ENCODE measurements at places on chromosomes 5 and 9.

DNA sequence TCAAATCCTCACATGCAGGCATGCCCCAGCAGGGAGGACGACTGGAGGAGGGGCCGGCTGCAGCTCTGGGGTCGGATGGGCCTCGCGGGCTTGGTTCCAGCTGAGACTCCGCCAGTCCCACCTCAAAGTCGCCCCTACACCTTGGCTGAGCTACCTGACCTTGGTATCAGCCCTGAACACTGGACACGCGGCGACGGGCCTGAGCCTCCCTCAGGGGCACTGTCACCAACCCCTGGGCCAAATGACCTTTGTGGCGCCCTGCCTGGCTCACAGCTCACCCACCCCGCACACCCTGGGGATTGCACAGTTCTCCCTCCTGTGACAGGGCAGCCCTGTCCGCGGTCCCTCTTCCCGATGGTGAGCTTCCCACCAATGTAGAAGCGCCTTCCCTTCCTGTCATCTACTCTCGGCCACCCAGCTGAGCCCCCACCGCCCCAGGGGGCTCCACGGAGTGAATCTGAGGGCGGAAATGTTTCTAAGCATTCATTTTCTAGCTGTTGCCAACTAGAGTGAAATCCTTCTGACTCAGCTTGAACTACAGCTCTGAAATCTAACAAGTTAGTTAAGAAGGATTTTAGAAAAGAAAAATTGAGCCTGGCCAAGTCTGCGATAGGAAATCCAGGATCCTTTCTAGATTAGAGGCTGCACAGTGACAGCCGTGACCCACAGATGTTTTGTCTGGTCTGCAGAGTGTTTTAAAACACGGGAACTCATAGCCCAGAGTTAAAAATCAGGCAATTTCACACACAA is 138.9 kb upstream of the PHYKPL start:
- DNase-seq: no peak

- DNase-seq: no peak
Observed at GRCh38 chr9:69221036-69221435, 47.0 kb downstream of the TJP2 start.

GRCh38 chr5:172773481-172774469 is 2.8 kb upstream of the DUSP1 start:
- DNase-seq: no peak

- no peak for DNase-seq
Observed at GRCh38 chr5:85590764-85591163, 1027.0 kb upstream of the COX7C start.

DNA sequence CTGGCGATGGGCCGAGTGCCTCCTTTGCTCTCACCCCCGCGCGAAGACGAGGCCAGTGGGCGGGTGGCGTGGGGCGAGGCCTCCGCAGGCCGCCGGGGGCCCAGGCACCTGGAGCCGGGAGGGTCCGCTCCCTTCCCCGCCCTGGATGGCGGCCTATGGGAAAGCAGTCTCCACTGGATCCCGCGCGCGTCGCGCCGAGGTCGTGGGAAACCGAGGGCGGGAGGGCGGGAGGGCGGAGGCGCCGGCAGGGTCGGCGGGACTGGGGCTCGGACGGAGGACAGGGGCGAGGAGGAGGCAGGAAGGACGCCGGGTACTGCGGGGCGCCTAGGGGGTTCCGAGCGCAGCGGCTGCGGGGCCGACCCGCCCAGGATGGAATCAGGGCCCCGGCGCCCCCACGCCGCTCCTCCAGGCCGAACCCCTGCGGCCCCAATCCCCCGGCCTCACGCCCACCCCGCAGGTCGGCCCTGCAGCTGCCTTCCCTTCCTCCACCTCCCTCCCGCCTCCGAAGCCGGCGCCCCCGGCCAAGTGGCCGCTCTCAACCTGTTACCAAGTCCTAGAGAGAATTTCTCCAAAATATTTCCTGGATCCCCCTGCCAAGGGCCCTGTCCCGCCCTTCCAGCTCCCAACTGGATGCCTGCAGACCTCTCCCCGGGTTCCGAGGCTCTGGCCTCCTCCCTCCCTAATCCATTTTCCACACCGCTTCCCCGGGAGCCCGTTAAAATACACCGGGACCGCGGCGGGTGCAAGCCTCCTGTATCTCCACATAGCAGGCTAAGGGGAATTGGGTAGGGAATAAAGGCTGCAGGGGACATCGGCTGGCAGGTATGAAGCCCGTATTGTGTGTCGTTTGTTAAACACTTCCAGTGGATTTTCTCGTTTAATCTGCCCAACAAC is 146.3 kb downstream of the ERCC6L2 start:
- no peak for DNase-seq

GRCh38 chr5:133996683-133997252 is 8.0 kb downstream of the VDAC1 start:
- DNase-seq: no peak

GRCh38 chr5:179827680-179828079 is 7.0 kb downstream of the SQSTM1 start:
- no peak for DNase-seq

DNA sequence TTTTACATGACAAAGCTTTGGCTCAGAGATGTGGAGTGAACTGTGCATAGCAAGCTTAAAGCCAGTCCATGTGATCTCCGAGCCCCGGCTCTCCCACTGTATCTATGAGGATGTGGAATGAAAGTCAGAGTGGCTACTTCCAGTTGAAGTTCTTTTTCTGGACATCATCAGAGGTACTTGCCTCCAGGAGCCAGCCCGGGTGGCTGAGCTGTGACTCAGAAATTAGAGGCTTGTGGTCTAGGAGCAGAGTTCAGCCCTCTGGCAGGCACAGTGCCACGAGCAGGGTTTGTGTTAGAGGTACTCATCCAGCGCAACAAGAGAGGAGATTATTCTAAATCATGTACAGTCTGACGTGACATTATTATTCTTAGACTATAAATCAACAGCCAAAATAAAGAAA is 322.5 kb downstream of the CDK5RAP2 start:
- no peak for DNase-seq

- no peak for DNase-seq
Observed at GRCh38 chr9:78622126-78622525, 325.2 kb downstream of the PSAT1 start.

GRCh38 chr9:4727593-4727992 is 13.4 kb downstream of the AK3 start:
- no peak for DNase-seq

GRCh38 chr5:79133121-79133656 is 21.6 kb downstream of the BHMT start:
- DNase-seq: no peak

DNA sequence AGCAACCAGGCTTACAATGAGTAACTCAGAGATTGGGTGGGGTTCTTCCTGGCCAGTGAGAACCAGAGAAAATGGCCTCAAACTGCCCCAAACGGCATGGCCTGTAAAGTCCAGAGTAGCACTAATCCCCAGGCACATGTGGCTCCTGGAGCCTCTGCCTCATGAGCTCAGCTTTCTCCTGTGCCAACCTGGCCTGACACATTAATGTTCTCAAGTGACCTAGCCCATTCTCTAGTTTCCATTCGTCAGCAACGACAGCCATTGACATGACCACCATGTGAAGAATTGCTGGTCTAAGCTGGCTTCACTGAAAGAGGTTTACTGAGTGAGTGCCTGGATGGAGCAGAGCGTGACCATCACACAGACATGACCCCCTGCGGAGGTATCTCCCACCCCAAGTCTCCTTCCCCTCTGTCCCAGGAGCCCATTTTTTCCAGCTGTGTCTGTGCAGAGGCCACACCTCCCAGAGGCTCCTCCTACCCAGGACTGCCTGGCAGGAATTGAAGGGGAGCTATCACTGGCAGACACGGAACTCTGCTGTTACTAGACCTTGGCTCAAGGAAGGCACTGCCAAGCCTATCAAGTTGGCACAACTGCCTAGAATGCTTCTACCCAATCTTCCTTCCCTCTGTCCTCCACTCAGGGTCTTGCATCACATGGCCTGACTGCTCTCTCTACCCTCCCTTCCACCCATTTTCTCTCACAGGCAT is 59.0 kb upstream of the BOD1 start:
- DNase-seq: no peak

DNA sequence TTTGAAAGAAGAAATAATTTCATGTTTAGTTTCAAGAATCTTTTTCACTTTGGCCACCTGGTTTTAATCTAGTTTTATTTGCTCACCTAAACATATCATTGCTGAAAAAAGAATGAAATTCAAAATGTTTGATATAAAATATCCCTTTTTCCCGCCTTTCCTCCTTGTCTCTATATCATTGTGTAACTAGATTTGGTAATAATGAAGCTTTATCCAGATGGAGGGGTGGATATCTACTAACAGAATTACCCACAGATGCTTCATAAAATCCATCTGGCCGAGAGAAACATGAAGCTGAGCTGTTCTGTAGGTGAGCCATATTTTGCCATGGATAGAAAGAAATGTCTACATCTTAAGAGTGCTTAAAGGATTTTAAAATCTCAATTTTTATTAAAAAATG is 214.7 kb downstream of the ICE1 start:
- no peak for DNase-seq

DNA sequence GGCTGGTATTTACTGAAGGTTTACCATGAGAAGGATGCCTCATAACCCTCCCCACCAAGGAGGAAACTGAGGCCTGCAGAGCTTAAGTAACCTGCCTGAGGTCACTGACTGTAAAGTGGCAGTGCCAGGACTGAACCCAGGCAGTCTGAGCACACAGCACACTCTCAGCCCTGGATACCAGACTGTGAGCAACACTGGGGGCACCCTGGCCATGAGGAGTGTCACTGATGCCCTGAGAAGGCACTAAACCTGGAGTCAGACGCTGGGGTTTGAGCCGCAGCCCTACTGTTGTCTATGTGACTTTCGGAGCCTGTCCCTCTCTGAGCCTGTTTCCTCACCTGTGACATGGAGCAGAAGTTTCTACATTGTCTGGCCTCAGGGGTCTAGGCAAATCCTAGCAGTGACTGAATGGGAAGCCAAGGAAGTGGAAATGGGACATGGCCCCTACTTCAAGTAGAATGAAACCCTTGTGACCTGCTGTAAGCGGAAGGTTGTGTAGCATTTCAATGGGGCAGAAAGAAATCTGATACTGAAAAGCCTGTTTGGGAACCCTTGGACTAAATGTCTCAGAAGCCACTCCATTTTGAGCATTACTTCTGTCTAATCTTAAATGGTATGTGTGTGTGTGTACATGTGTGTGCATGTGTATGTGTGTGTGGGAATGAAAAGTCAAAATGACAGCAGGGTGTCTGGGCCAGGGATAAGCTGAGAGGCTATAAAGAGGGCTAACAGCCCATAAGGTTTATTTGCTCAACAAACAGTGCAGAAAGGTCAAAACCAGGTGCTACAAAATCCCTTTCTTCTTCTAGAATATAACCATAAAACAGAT is 36.0 kb downstream of the B4GALT1 start:
- no peak for DNase-seq

DNA sequence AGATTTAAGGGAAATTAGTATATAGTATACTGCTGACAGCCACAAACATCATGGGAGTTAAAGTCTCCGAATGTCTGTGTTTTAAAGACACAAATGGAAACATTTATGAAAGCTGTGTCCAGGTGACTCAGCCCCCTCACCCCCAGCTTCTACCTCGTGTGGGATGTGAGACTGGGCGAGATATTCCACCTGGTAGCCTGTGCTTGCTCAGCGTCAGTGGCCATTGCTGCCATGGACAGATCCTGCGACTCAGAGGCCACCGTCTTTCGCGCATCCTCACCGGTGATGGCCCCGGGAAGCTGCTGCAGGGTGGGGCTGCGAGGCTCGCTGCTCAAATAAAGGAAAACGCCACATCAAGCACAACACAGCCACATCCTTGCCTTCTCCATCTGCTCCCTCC is 31.2 kb upstream of the EXOC3 start:
- peak; percentile 55 for DNase-seq

Measured in stimulated activated CD8-positive, alpha-beta memory T cell treated with anti-CD3 and anti-CD28 coated beads, Interleukin-15, amount 100 ng/mL, for 48 hours (primary cell).